NCI-H345 (cell line): ENCODE measurements at places on chromosomes 1 and 21.
A peak's percentile ranks its signal among the peaks of the same experiment; 100 is the strongest.

DNA sequence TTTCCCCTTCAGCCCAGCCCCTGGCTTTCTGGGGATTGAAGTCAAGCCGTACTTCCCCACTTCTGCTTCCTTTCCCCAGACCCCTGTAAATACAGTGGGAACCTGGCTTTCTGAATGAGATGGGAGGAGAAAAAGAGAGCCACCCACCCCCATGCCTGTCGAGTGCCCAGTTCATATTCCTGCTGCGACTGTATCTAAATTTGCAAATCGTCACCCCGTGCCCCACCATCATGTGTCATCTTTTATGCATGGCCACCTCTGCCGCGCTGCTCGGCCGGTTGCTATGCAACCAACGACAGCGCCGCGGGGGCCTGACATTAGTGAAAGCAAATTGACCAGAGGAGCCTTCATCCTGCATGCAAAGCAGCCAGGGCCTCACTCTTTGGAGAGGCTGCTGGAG, 143.0 kb downstream of the ELAVL4 start:
- DNase-seq = peak; percentile 69

DNA sequence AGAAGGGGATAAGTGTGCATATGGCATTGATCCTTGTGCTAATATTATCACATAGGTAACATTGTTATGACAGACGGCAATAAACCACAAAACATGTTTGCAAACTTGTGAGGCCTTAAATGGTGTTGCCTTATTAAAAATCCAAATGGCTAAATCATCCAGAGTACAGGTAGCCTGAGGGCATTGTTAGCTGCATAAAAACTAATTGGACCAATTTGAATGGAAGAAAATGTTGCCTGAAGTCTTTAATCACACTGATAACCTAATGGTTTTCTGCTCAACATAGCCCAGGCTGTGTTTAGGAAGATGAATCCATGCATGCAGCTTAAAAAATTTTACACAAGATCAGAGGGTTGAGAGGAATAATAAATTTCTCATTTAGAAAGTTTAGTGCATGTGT, 19.4 kb upstream of the LRRC53 start:
- no peak for DNase-seq

- peak; percentile 12 for DNase-seq
Measured at GRCh38 chr1:31703431-31704270, at the start of gene COL16A1. Gene COL16A1 (minus strand): TSS chr1:31704017. CDS start chr1:31702193, 1,824 bp downstream.

GRCh38 chr1:240342251-240342625, 250.6 kb downstream of the FMN2 start:
- DNase-seq = no peak

- peak; percentile 21 for DNase-seq
Measured at GRCh38 chr1:179743679-179744400, 749 bp downstream of the FAM163A start.

DNA sequence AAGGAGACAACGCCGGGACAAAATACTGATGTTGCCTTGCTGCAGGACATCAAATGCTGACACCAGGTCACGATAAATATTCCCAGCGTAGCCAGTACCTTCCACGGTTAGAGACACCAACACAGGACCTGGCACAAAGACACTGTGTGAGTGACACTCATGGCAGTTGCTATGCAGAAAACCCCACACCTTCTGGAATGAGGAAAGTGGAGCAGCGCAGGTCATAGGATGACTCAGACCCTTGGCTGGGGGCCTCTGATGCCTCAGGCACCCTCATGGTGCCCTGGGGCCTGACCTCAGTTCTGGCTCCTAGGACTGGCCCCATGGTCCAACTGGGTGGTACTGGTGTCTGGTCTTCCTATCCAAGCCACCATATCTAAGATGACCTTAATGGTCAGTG, 7.0 kb downstream of the DCST2 start:
- DNase-seq = no peak

GRCh38 chr21:45555557-45556301, 13.5 kb upstream of the SLC19A1 start:
- peak; percentile 75 for DNase-seq

DNA sequence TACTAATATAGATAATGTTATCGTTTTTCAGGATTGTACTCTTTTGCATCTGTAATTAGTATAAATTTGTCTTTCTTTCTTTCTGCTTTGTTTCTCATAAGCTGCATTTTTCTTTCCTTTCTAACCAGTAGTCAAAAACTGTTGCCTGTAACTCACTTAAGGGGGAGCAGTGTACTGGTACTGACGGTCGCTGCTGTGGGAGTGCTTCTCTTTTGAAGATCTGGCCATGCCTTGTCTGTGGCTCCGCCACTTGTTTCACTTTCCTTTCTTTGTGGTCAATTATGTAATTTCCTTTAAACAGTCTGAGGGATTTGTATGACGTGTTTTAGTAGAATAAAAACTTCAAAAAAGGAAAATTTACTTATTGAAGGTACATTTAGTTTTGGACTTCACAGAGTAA, 37.0 kb downstream of the MIA3 start:
- no peak for DNase-seq

GRCh38 chr1:70318191-70318590, 36.3 kb downstream of the ANKRD13C start:
- DNase-seq = no peak

DNA sequence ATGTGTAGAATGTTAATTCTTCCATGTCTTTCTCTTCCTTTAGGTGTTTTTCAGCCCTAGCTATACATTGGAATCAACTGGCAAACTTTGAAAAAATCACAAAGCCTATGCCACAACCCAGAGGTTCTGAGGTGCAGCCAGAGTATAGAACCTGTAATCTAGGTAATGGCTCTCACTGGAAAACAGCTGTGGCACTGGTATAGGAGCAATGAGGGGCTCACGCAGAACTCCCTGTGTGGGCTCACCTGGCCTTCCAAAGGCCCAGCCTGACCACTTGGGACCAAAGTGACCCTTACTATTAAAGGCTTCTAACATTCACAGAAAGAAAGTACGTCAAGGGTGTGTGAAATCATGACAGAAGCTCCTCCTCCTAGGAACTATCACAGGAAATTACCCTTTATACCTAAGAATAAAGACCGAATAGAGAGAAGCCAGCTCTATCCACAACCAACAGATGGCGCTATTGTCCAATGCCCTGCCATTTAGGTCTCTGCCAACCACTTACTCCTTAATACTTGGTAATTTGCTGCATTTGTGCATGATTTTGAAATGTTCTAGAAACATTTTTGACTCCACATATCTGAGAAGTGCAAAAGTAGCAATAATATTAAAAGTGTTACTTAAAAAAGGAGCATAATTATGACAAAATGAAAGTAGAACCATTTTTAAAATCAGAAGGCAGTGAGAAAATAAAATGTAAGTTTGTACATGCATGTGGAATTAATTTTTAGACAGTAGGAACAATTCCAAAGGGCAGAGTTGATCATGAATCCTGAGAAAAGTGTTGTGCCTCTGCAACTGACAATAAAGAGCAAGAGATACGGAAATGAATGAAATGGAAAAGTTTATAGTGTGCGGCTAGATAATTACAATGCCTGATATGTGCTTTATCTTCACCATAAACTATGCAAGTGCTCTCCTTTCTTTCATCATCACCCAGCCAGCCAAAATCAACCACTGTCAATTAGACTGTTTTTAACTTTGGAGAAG, 93.1 kb upstream of the HAO2 start:
- DNase-seq = peak; percentile 43

DNA sequence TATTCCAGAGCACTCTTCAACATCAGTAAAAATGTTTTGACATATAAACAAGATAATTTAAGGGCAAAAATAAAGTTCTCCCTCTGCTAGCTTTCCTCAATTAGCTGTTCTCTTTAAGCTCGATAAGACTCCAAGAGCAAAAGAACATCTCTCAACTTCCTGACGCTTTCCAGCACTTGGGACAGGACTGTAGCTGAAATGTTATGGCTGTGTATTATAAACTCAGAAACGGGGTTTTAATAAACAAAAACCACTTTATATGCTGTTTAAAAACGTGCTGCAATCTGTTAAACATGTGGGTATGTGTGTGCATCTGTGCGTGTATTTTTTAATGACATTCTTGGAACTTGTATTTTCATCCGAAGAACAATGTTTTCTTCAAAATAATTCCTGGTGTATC, 71.5 kb upstream of the RGS2 start:
- no peak for DNase-seq

GRCh38 chr1:76106719-76107235, 32.2 kb downstream of the ST6GALNAC3 start:
- DNase-seq = no peak

GRCh38 chr1:22585471-22585870, 22.2 kb downstream of the EPHA8 start:
- DNase-seq = no peak

DNA sequence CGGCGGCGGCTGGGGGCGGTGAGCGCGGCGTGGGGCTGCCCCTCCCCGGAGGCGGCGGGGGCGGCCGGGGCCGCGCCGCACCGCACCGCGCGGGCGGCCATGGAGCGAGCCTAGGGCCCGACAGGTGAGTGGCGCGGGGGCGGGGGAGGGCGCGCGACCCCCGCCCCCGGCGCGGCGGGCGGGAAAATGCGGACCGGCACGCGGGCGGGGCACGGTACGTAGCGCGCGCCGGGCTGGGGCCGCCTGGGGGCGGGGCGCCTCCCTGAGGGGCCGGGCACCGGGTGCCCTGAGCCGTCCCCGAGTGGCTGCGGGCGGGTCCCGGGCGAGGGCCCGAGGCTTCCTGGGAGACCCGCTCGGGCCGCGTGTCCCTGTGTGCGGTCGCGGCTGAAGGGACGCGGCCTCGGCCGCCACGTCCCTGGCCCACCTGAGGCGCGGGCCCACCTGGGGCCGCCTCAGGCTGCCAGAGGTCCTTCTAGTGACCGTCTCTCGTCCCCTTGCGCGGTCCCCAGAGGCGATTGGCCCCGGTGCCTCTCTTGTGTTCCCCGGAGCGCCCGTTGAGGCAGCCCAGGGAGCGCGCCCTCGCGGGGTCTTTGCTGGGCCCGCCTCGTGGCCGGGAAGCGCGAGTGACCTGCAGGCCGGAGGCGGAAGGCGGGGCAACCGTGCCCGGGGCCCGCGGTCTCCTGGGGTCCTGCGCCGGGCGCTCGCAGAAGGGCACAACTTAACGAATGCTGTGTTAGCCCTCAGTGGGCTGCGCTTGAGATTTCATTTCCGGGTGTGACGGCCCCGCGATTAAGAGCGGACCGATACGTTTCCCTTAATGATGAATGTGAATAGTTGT, 500 bp downstream of the FAM20B start:
- DNase-seq = peak; percentile 85

- DNase-seq = no peak
Measured at GRCh38 chr1:244791061-244791460, 44.4 kb upstream of the COX20 start.
